ENCODE measurements at places on chromosomes 16 and 17.

- DNase-seq, result no peak
Observed at GRCh38 chr16:72202014-72202413, 30.1 kb upstream of the PMFBP1 start.

DNA sequence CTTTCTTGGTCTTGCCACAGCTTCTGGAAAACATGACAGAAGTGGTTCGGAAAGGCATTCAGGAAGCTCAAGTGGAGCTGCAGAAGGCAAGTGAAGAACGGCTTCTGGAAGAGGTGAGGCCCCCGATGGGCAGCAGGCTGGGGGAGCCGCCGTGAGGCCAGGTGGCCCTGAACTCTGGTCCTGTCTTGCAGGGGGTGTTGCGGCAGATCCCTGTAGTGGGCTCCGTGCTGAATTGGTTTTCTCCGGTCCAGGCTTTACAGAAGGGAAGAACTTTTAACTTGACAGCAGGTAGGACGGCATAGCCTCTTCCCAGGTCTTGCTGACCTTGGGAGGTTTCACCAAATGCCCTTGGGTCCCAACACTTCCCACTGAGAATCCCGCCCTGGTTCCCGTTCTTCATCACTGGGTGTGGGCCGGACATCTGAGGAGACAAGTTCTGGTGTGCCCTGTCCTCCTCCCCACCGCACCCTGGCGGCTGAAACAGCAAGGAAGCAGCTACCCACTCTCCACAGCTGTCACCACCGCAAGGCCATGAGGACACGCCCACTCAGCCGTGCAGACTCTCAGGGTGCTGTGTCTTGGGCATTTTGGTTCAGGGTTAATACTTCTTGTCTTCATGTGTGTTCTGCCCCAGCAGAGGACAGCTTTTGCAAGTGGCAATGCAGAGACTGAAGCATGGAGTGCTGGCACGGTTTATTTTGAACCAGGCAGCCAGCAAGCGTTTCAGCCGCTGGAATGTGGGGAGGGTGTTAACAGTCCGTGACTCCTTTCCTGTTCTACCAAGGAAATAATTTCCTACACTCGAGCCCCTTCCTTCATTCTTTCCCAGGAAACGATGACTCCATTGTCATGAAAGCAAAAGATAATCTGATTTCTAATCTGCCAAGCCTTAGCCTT lies 21.4 kb downstream of the NTAN1 start:
- DNase-seq, result no peak

DNA sequence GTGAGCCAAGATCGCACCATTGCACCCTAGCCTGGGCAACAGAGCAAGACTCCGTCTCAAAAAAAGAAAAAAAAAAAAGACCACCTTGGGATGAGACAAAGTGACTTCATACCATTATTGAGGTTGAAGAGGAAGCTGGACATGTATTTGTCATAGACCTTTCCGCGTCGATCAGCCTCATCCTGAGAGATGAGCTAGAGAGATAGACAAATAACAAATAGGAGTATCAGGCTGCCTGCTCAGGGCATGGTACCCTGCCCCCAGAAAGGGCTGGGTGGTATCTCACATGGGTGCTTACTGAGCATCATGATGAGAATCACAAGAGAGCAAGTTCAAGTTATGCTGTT lies 22.1 kb downstream of the CNTNAP1 start:
- DNase-seq, result no peak

DNA sequence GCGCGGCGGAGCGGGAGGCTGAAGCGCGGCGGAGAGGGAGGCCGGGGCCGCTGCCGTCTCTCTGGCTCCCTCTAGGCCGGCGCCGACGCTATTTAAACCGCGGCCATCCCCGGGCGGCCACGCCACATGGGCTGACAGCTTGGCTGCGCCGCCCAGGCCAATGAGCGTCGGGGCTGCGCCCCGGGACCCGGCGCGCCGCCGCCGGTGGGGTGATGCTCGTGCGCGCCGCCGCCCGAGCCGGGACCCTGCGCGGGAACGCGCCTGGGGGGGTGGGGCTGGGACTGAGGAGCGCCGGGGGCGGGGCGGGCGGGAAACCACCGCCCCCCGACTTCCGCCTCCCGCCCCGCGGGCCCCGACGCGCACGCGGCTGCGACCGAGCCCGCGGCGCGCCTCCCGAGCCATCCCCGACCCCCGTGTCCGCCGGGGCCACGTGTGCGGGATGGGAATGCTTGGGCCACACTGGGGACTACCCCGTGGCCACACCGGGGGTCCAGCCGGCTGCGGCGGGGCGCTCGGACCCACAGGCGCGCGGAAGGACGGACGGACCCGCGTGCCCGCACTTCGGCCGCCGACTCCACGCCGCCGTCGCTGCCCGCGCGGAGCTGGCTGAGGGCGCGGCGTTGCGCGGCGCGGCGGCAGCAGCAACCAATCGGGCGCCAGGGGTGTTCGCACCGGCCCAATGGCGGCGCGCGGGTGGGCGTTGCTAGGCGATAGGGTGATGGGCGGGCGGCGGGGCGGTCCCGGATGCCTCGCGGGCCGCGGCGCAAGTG lies at the start of gene FASN:
TSS of gene FASN (minus strand) at position 68 of the 770 bp plus-strand sequence. CDS start 1,791 bp downstream, outside the sequence.
- peak; percentile 97 for DNase-seq

DNA sequence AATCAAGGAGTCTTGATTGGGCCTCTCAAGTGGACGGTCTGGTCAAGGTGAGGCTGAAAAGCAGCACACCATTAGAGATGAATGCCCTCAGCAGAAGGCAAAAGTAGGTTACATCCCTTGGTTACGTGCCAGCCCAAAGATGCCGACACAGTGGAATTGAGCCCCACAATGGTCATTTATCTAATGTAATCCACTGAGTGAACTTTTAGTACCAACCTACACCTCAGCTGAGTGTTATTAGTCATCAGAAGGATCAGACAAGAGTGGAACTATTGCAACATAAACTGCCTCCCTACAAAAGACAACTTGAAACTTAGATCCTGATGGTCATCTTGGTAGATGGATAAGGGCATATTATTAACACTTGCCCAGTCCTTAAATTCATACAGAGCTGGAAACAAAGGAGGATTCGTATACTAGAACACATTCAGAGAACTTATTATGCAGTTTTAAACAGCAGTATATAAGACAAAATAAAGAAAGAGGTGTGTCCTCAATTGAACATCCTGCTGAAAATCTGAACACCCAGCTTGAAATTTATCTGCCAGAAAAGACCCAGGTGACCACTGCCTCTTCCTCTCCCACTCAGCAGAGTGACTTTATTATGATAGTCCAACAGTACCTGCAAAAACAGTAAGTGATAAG lies 2.8 kb downstream of the DCUN1D3 start:
- DNase-seq, result no peak

- no peak for DNase-seq
Observed at GRCh38 chr17:41914358-41914766, 4.4 kb downstream of the ACLY start.

DNA sequence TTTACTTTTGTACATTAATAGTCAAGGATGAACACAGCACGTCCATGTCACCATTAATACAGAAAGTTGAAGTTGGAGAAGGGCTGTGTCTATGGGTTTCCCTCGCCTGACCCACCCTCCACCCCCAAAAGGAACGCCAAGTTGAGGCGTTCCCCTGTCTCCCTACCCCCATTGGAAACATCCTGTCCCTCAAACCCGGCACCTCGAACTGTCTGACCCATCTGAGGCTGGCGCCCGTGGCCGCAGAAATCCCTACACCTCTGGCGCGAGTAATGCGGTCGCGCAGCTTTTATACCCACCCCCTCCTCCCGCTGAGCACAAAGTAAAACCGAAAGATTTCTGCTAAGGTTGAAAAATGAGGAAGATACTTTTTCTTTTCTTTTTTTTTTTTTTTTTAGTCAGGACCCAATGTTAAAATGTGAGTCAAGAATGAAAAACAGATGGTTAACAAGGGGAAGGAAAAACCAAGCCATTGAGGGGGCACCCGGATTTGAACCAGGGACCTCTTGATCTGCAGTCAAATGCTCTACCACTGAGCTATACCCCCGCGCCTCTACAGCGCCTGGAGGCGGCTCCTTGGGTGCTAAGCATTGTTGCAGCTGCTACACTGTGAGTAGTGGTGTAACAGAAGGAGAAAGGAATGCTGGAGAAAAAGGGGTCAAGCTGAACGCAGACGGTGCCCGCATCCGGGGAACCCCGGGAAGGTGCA lies 887 bp upstream of the LASP1 start:
- peak; percentile 73 for DNase-seq

GRCh38 chr17:62790564-62790986 lies 17.5 kb downstream of the MARCHF10 start:
- no peak for DNase-seq

DNA sequence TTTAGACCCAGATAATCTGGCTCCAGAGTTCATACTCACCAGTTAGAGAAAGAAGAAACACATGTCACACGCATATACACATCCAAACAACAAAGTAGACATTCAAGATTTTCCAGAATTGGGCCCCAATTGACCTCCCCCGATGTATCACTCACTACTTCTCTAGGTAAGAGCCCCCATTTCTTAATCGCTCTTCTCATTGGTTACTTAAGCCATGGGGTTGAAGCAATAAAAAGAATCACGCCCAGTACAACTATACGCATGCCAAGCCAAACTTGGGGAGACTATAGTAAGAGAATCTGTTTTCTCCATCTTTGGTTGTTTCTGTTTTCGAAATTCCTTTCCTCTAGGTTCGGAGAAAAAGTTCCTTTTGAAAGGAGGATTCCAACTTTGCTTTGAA lies 565 bp downstream of the DDX52 start:
- DNase-seq, result no peak

- no peak for DNase-seq
Observed at GRCh38 chr16:85124636-85125346, 12.5 kb upstream of the CIBAR2 start.

DNA sequence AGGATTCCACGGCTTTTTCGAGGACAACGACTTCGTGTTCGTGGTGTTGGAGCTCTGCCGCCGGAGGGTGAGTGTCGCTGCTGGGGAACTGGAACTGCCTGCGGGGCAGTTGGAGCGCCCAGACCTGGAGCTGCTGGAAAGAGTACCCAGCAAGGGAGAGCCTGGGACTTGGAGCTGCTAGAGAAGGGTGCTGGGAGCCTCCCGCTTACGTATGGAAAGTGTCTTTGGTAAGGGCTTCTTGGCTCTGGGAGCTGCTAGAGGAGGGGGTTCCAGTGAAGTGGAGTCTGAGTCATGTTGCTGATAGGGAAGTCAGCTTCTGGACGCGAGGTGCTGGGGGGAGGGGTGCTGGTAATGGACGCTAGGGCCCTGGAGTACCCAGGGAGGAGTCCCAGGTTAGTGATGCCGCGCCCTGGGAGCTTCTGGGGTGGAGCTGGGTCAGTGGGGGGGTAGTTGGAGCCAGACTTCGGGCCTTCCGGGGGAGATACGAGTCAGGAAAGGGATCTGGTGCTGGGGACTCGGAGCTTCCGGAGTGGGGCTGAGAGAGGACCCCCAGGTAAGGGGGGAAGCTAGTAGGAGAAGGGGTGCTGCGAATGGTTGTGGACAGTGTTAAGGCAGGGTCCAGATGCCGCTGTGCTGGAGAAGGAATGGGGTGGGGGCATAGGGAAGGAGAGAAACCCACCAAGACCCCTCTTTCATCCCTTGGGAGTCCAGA lies 741 bp downstream of the PLK1 start:
- peak; percentile 77 for DNase-seq

DNA sequence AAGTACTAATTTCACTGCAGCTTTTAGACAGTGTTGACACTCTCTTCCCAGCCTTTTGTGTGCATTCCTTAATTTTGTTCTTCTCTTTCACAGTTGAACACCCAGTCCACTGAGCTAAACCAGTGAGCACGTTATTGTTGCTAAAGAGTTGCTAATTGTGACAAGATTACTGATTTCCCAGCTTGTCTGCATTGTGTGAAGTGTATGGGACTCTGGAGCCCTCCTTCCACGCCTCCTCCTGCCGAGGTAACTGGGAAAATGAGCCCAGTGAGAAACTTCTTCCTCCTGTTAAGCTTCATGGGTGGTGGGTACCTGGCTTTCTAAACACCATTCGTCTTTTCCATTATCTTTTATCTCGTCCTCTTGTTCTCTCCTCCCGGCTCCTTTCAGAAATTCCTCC lies 29.8 kb upstream of the DNAH17 start:
- DNase-seq, result no peak

DNA sequence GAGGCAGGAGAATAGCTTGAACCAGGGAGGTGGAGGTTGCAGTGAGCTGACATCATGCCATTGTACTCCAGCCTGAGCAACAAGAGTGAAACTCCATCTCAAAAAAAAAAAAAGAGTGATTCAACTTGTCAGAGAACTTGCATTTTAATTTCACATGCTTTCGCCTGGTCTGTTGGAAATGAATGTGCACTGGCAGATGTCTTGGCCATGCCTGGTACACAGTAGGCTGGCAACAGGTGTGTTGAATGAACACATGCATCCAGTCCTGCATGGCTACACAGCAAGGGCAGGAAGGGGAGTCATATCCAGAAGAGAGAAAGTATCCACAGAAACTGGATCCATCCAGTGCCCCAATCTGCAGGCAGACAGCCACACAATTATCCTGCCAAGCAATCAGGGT lies 11.5 kb downstream of the COG4 start:
- DNase-seq, result no peak

DNA sequence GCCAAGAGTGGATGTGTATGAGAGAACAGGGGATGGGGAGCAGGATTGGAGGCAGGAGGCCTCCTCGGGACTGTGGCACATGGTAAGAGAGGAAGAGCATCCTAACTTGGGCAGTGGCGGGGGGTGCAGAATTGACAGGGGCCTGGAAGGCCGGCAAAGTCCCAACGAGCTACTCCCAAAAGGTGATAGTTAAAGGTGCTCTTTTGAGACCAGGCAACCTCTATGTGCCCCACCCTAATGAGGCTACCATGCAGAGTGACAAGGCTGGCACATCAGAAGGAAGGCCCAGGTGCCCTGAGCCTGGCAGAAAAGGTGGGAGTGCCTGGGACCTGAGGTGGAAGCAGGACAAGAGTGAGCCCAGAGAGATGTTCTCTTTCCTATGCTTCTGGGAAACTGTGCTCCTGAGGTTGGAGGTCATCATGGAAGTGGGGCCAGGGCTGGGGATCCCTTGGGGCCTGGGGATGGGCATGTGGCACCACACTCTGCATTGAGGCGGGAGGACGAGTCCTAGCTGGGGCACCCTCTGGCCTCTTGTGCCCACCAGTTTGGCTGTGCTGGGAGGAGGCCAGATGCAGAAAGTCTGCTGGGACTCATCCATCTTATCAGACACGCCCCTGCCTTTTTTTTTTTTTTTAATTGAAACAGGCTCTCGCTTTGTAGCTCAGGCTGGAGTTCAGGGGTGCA lies 5.9 kb downstream of the RAB11FIP4 start:
- no peak for DNase-seq

DNA sequence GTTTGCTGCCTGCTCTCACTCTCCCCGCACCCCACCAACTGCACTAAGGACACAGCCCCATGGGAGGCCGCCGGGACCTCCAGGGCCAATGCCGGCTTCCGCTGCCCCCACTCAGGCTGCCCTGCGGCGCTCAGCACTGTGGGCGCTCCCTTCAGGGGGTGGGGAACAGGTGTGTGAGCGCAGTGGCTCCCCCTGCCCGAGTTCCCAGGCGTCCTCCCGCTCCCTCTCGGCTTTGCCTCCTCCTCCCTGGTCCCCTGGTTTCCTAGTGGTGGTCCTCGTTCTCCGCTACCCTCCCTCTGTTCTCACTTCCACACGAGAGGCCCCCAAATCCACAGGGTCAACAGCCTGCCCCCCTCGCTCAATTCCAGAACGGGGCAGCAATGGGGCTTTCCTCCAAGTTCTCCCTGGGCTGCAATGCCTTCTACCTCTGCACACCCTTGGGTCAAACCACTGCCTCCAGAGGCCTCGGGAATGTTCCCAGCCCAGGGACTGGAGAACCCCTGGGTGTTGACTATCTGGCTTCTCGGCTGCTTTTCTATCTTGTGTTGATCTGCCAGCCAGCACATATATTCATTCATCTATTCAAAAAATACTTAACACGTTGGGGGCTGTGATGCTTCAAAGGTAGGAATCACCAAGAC lies 9.9 kb downstream of the FOXJ1 start:
- peak; percentile 50 for DNase-seq

- peak; percentile 98 for DNase-seq
Observed at GRCh38 chr17:27345141-27345904, 51.4 kb downstream of the WSB1 start.
